Right ventricle myocardium superior (tissue), 1 donor: ENCODE measurements at places on chromosomes 4 and X. TPM values are rescaled to one million over a fixed set of nuclear protein-coding genes. Genes with fewer than 3 reads are reported as not detected.

PF4V1 gene
- total RNA-seq, result not detected

TMSB15A gene
- not detected for total RNA-seq

GYPA gene
- total RNA-seq, result not detected

CXCL1 gene
- 0.81 TPM for total RNA-seq

EDNRA gene
- 3.7 TPM for total RNA-seq

SCD5 gene
- total RNA-seq, result 4.9 TPM

PCSK1N gene
- total RNA-seq, result 0.30 TPM

POU4F2 gene
- total RNA-seq, result not detected
